CD4-positive, alpha-beta T cell (primary cell): ENCODE measurements at places on chromosomes 6 and 20.

DNA sequence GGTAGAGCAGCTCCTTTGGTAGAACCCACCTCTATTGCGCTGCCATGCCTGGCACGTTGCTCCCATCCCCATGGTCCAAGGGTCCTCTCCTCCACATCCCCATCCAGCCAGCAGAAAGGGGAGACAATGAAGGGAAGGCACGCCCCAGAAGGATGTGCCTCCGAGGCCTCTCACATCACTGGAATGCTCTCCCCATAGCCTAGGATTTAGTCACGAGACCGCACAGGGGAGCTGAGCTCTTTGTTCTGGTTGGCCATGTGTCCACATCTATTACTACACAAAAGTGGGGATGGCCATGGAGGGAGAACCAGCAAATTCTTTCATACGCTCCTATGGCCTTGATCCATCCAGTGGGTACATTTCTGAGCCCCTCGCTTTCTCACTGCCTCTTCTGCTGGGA, 60.5 kb upstream of the SALL4 start:
- no peak for DNase-seq

GRCh38 chr6:166360243-166361076, 18.1 kb upstream of the SFT2D1 start:
- DNase-seq, result no peak

DNA sequence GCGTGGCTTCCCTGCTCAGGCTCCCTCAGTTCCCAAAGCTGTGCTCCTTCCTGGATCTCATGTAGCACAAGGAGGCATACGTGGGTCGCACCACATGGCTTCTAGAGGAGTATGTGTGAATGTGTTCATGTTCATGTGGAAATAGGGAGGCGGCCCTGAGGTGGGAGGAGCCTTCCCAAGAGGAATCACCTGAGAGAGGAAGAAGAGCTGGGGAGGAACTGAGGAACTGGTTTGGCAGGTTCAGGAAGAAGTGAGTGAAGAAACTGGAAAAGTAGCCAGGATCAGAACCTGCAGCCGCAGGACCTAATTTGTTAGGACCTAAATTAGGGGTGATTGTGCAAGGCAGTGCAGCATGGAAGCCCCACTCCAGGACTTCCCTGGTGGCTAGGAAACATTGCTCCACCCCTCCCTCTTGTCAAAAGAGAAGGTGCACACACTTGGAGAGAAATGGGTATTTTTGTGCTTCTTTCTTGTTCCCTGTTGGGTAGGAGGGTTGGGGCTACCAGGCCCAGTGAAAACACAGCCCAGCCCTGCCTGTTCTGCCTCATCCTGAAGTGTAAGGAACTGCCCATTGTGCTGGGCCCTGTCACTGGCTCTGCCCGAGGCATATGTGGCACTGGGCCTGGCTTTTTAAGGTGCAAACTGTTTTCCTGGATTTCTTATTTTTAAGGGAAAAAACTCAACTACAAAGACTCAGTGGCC, 20.7 kb downstream of the SYNJ2 start:
- no peak for DNase-seq

DNA sequence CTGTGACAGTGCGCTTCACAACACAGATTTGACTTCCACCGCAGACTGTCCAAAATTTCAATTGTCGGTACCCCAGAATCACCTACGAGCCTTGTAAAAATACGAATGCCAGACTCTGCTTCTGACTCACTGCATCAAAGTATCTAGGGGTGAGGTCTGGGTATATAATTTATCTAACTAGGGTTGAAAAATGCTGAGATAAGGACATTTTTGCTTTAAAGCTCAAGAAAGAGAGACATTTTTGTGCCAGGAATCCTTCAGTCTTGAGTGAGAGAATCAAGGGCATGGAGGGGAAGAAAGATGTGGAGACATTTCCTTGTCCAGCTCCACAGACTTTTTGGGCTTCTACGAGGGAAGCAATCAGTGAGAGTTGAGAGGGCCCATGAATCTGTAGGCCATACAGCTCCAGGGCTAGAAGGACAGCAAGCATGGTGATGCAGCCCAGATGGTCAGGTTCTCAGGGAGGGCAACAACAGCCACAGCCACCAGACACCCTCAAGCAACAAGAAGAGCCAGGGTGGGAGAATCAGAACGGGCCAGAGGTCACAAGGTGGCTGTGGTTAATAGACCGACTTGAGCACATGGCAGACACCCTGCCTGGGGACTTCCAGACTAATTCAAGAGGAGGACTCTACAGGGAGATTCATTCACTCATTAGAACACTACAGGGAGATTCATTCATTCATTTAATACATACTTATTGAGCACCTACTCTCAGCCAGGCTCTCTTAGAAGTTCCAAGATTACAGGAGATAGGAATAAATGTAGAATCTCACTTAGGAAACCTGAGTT, 211.1 kb upstream of the PRDM1 start:
- DNase-seq, result no peak

- DNase-seq, result no peak
Observed at GRCh38 chr6:98946266-98946878, 1.4 kb downstream of the FBXL4 start.

DNA sequence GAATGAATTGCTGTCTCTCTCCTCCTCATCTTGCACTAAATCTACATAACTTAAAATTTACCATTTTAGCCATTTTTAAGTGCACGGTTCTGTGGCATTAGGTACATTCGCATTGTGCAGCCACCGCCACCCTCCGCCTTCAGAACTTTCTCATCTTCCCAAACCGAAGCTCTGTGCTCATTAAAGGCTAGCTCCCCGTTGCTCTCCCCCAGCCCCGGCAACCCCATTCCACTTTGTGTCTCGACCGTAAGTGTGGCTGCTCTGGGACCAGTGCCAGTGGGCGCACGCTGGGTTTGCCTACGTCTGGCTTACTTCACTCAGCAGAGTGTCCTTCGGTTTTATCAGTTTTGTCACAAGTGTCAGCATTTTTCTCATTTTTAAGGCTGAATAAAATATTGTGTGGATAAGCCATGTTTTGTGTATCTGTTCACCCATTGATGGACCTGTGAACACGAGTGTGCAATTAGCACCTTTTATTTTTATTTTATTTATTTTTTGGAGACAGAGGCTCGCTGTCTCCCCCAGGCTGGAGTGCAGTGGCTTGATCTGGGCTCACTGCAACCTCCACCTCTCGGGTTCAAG, 16.8 kb downstream of the SLC17A9 start:
- no peak for DNase-seq
